ENCODE measurements at places on chromosomes 13 and 19. TPM values are rescaled to one million over a fixed set of nuclear protein-coding genes. Genes with fewer than 3 reads are reported as not detected.

KIR2DL3 gene
- total RNA-seq, result not detected

CDC42EP5 gene
- not detected for total RNA-seq

RDH8 gene
- total RNA-seq, result not detected

DNA sequence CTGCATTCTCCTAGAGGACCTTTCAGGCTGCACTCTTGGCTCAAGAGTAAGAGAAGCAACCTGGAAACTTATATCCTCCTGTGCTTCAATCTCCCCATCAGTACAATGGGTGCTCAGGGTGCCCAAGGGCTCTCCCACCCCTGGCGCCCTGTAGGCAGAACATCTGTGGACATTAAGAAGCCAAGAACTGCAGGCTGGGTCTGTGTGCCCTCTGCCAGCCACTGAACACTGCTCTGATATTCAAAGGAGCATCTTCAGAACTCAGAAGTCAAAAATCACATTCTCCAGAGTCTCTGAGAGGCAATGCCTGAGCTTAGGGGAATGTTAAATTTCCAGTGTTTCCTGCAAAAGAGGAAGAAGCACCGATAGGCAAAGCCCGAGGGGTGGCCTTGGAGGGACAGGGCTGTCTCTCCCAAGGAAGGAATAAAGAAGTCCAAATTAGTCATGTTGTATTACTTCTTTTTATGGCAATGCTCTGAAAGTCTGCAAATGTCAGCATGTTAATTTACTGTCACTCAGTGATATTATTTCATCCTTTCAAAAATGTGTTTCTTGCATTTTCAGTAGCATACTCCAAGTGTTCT is 88.1 kb downstream of the TSHZ3 start:
- no peak for DNase-seq

DNA sequence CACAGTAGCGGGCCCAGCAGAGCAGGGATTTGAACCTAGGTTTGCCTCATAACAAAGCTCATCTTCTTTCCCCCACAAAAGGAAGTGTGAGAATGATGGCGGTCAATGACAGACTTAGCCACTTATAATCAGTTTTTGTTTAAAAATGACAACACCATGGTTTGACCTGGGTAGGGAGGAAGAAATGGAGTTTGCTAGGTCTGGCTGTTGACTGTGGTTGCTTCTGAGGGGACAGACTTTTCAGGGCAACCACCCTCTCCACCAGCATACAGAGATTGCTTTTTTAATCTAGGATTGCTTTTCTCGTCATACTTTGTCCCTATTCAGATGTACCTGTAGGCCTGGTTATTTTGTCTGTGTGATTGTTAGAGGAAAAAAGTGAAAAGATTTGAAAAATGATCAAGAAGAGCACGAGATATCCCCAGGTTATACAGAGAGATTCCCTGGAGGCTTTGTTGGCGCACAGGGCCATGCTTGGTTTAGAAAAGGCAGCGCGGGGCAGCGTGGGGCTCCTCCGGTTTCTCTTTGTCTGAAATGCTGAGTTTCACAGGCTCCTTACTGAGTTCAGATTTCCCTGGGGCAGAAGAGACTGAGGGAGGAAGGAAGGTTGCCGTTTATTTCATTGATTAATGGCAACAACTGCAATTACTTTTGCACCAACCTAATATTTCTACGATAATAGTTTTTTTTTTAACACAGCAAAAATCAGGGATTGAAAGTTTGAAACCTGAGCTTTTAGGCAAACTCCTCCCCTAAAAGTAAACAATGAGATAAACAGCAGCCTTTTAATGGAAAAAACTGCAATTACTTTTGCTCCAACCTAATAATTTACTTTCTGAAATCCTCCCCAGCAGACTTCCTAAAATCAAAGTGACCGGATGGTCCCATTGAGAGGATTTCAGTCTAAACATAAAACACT is 97.0 kb upstream of the RNF113B start:
- DNase-seq, result no peak

DNA sequence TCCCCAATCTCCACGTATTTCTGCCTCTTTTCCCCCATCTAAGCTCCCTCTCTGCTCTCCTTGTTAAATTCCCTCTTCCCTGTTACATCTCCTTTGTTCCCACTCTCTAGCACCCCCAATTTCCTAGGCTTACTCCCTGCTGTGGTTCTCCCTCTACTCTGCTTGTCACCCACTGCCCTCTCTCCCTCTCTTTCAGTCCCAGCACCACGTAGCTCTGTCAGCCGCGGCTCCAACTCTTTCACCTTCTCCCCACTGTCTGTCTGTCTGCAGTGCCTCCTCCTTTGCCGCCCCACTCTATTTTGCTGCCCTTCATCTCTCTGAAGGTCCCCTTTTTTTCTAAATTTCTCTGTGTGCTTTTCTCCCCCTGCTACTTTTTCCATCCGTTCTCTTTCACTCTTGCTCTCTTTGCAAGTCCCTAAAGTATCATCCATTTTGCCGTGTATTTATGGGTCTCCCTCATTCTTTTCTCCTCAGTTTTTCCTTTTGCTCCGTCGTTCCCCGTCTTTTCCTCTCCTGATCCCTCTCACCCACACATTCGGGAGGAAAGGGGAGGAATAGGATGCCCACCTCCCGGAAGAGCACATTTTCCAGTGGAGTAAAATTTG is 937 bp downstream of the ZNF841 start:
- DNase-seq, result no peak

DNA sequence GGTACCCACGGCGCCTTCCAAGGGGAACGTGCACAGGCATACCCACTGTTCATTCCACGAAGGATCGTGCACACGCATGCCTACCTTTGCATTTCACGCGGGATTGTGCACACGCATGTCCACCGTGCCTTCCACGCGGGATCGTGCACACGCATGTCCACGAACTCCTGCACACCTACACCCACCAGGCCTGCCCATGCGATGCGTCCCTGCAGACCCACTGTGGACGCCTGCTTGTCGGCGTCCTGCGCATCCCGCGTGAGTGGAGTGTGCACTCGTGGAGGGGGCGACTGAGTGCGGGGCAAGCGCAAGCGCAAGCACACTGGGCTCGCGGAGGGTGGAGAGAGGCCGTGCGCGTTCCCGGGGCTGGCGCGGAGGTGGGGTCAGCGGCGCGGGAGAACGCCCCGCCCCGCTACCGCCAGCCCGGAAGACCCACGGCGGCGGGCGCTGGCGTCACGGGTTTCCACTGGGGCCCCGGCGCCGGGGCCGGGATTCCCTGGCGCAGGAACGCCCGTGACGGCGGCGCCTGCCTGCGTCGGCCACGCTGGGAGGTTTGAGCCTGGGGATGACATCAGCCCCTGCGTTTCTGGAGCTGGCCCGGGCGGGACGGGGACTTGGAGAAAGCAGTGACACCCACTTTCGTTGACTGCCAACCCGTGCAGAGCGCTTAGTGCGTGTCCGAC is 18.7 kb downstream of the GADD45B start:
- DNase-seq, result peak; percentile 69

DNA sequence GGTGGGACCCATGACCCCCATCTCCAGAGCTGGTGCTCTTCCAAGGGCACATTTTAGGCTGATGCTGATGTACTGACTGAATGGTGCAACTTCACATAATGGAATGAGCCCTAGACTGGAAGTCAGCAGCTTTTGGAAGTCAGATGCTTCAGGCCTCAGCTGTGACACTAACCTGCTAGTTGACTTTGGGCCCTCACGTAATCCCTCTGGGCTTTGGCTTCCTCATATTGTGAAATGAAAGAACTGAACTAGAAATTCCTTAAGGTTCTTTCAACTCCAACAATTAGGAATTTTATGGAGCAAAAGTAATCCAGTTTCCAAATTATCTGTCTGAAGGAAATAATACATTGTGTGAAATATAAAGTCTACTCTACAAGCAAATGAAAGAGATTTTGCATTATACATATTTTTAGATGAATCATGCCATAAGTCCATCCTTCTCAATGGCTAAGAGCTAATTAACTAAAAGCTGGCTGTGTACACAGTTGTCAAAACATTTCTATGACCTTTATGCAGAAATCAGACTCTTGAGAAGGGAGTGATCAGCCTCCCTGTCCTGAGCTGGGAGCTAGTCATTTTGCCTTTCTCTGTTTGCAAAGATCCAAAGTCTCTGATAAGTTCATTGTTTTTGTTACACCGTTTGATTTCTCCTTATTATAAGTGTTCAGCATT is 204.2 kb downstream of the DCLK1 start:
- DNase-seq, result no peak

- DNase-seq, result no peak
These were observed 4.7 kb upstream of the CYP4F3 start for GRCh38 chr19:15636026-15636425.

DNA sequence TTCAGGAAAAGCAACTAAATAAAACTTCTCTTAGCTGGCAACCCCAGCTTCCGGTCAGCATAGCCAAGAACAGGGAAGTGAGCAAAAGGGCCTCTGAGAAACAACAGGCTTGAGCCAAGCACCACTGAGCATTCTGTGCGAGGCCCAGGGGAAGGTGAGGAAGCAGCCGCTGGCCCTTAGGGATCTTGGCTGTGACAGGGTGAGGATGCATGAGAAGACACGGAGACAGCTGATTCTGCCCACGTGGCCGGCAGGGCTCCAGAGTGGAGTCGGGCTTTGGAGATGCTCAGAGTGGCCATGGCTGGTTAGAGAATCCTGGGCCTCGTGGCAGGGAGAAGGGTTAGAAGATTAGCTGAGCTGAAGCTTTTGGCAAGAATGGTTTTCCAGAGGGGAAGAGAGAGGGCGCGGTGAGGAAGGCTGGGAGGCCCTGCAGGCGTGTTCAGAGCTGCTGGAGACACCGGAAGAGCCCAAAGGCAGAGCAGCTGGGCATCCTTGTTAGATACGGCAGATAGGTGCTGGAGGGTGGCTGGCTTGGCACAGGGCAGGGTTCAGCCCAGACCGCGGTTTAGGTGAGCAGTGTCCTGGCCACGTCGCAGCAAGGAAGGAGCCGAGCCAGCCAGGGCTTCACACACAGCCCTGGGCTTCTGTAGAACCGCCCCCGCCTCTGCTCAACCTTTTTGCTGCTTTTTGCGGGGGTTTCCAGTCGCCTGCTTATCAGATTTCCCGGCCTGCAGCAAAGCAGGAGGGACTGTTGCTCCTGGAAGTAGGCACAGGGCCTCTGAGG is 17.3 kb downstream of the UPF1 start:
- DNase-seq, result no peak

DNA sequence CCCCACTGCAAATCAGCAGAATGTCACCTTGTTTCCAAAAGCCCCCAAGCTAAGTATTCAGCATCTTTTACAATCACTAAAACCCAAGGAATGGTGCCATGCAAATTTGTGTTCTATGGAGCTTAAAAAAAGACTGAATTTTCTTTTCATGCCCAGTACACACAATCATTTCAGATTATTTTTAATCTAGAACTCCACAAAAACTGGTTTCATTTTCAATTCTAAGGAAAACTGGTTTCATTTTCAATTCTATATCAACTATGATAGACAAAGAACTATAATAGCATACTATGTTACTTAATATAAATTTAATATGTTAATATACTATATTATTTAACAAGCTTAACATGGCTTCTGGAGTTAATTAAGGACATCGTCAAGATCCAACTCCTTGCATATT is 88.4 kb upstream of the DOCK9 start:
- no peak for DNase-seq

DNA sequence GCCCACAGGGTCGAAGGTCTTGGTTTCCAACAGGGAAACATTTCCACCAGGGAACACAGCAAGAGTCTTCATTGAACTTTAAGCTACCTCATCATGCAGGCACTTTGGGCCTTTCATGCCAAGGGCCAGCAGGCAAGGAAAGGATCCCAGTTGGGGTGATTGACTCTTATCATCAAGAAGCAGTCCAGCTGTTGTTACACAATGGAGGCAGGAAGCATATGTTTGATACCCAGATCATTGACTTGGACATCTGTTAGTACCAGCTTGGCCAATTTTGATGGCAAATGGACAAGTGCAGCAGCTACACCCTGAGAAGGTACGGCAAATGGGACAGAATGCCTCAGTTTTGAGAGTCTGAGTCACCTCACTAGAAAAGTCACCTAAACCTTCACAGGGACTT is 10.9 kb upstream of the RCBTB1 start:
- DNase-seq, result no peak

- DNase-seq, result no peak
These were observed at the start of gene CXCL17 for GRCh38 chr19:42442833-42443232. Gene CXCL17, minus strand, starts transcription at chr19:42442946. Its CDS starts 114 bp downstream, at chr19:42442832.

GRCh38 chr13:98512774-98513665 is 63.9 kb downstream of the STK24 start:
- no peak for DNase-seq

DNA sequence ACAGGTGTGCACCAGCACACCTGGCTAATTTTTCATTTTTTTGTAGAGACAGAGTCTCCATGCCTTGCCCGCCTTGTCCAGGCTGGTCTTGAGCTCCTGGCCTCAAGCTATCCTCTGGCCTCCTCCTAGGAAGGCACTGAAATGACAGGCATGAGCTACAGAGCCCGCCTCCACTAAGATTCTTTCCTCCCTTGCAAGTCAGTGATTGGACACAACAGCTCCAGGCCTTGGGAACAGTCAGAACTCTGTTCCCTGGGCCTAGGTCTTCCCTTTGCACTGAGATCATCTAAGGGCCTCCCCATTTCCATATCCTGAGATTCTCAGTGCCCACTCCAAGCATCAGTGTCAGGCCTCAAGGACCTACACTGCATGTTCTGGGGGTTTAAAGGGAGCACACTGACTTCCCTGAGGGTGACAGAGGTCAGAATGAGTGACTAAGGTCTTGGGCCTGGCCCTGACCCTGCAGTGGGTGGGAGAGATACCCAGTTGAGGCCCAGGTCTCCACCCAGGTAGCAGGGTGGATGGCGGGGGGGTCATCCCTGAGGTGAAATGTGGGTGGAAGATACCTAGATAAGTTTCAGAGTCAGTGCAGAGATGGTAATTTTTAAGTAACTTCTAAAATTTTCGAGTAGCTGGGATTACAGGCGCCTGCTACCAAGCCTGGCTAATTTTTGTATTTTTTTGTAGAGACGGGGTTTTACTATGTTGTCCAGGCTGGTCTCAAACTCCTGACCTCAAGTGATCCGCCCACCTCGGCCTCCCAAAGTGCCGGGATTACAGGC is 17.3 kb upstream of the ERCC1 start:
- DNase-seq, result no peak

DNA sequence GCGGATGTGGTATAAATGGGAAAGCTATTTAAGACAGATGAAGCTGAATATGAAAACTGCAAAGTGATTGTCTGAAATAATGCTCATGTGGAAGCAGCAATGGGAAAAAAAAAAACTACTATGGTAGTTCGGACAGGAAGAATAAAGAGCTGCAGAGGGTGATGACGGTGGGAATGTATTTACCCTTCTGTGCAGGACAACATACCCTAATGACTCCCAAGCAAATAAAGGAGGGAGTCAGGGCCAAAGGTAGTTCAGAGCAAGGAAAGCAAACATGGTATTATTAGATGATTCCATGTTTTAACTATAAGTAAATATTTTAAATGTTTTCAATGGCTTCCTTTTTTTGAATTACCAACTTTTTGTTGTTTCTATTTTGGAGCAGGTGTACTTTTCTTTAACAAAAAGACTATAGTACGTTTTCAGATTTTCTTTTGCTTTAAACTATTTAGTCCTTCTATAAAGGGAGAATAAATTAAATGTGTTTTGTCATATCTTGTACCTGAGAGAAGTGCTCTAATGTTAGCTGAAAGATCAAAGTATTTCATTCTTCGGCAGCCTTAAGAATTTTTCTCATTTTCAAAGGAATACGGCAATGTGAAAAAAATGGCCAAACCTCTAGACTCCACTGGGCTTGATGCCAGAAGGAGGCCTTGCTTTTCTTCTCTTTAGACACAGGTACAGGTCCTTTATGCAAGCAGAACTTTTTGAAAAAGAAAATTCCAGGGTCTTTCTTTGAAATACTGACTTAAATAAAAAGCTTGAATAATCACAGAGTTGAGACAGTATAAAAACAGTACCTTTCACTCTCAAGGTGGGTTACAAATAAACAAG is 67.8 kb upstream of the ZDHHC20 start:
- DNase-seq, result no peak

- DNase-seq, result no peak
These were observed 108.5 kb upstream of the TDRD3 start for GRCh38 chr13:60288569-60288968.

GRCh38 chr13:95779522-95779921 is 102.6 kb downstream of the DNAJC3 start:
- DNase-seq, result no peak

Data from activated CD4-positive, alpha-beta memory T cell treated with anti-CD3 and anti-CD28 coated beads, Interleukin-2, amount 10 ng/mL, durations not matched to agents 7 days and 5 days (primary cell).